ENCODE measurements at places on chromosomes 7 and 10. TPM values are rescaled to one million over a fixed set of nuclear protein-coding genes. Genes with fewer than 3 reads are reported as not detected.

LBX1 gene
- total RNA-seq: not detected

CELF2 gene
- total RNA-seq: 109 TPM

C7orf57 gene
- total RNA-seq: 0.90 TPM

HACD1 gene
- 3.3 TPM for total RNA-seq

SLC39A12 gene
- total RNA-seq: not detected

SLC16A12 gene
- not detected for total RNA-seq

ENO4 gene
- not detected for total RNA-seq

CYP3A7 gene
- total RNA-seq: not detected

ATRNL1 gene
- total RNA-seq: 0.12 TPM

ELFN1 gene
- total RNA-seq: 0.10 TPM

LLCFC1 gene
- total RNA-seq: not detected

- H3K27ac ChIP-seq: no peak overlapping the region
- peaks cover 2% of the 10 kb centered on the region for H3K36me3 ChIP-seq
- H3K4me3 ChIP-seq: no peak overlapping the region
Measured at GRCh38 chr7:36281945-36282717, 107.5 kb upstream of the ANLN start.

- H3K4me1 ChIP-seq: peaks cover 64% of the 10 kb centered on the region
- H3K36me3 ChIP-seq: peaks cover 13% of the 10 kb centered on the region
- H3K4me3 ChIP-seq: peak overlapping the region; percentile 87
Measured at GRCh38 chr7:114921631-114922025, 266 bp upstream of the MDFIC start.

DNA sequence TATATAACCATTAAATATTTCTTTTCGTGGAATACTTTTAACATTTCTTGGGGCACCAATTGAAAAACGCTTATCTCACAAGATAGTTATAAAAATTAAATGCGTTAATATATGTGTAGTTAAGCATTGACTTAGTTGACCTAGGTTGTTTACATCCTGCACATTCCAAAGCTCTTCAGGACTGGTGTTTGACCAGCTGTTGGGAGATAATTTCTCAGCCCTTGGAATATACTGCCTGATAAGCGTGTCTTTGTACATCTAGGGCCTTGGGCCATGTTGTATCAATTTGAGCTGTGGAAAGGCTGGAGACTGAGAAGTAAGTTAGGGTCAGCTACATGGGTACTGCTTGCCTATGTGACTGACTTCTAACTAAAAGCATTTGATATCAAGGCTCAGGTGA, 90.0 kb upstream of the AOAH start:
- no peak overlapping the region for H3K4me3 ChIP-seq
- no peaks in the 10 kb centered on the region for H3K4me1 ChIP-seq
- no peaks in the 10 kb centered on the region for H3K27me3 ChIP-seq
- no peak overlapping the region for H3K27ac ChIP-seq
- no peak for DNase-seq

DNA sequence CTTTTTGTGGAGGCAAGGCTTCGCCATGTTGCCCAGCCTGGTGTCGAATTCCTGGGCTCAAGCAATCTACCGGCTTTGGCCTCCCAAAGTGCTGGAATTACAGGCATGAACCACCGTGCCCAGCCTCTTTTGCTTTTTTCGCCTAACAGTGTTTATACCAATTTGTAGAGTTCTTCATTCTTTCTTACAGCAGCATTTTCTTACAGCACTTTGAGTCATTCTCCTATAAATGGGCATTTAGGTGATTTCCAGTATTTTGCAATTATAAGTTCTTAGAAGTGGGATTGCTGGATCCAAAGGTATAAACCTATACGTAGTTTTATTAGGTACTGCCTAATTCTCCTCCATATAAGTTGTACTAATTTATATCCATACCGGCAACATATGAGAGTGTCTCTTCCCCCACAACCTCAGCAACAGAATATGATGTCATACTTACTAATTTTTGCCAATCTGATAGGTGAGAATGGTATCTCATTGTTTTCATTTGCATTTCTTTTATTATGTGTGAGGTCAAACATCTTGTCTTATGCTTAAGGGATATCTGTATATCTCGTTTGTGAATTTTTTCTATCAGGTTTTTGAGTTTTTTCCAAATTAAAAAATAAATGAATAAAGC, 39.1 kb downstream of the SUFU start:
- H3K27me3 ChIP-seq: no peaks in the 10 kb centered on the region
- peaks cover 15% of the 10 kb centered on the region for H3K4me1 ChIP-seq
- H3K4me3 ChIP-seq: no peak overlapping the region
- peak overlapping the region; percentile 25 for H3K27ac ChIP-seq

- H3K4me1 ChIP-seq: no peaks in the 10 kb centered on the region
- H3K36me3 ChIP-seq: no peaks in the 10 kb centered on the region
- H3K27me3 ChIP-seq: no peaks in the 10 kb centered on the region
- no peak for DNase-seq
Measured at GRCh38 chr7:14748461-14748860, 154.1 kb downstream of the DGKB start.

GRCh38 chr10:73644015-73644743, 2.9 kb upstream of the MYOZ1 start:
- H3K27ac ChIP-seq: no peak overlapping the region
- no peaks in the 10 kb centered on the region for H3K27me3 ChIP-seq
- H3K4me1 ChIP-seq: peaks cover 15% of the 10 kb centered on the region
- peak; percentile 59 for DNase-seq

DNA sequence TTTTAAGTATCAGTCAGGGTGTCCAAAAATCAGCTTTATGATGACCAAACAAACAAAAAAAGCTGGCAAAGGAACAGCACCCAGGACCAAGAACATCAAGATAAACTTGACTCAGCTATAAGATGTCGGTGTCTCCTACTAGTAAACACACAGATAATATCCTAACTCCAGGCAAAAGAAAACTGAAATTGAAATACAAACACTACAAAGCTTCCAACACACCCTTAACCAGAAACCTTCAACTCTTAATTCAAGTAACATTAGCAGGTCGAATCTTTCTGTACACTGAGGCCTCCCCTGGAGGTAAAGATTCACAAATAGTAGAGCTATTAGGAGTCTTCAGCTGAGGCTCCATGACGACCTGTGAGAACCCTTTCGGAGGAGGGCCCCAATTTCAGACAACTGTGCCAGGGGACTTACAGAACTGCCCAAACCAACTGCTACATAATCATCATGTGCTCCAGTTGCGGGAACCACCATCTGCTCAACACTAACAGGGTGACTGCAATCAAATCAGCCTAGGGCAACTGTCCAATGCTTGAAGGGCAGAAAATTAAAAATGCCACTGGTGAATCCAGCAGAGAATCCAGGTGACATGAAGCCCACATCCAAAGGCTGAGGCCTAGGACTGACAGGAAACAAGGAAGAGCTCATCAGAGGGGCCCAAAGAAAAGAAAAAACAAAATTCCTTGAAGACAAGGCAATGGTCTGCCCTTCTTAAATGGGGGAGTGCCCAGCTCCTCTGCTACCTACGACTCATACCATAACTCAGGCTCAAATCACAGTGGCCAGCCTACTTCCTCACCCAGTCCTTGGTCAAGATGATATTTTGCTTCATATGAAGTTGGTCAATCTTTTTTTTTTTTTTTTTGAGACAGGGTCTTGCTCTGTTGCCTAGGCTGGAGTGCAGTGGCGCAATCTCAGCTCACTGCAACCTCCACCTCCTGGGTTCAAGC, 20.0 kb downstream of the XPNPEP1 start:
- peaks cover 59% of the 10 kb centered on the region for H3K36me3 ChIP-seq
- no peaks in the 10 kb centered on the region for H3K27me3 ChIP-seq
- peak; percentile 34 for DNase-seq
- peak overlapping the region; percentile 86 for H3K27ac ChIP-seq
- peak overlapping the region; percentile 59 for H3K4me3 ChIP-seq

- no peak overlapping the region for H3K27ac ChIP-seq
- peak overlapping the region; percentile 33 for H3K4me3 ChIP-seq
- H3K27me3 ChIP-seq: peaks cover 21% of the 10 kb centered on the region
- no peaks in the 10 kb centered on the region for H3K36me3 ChIP-seq
Measured at GRCh38 chr7:142299237-142299781, 41.5 kb upstream of the PRSS58 start.

DNA sequence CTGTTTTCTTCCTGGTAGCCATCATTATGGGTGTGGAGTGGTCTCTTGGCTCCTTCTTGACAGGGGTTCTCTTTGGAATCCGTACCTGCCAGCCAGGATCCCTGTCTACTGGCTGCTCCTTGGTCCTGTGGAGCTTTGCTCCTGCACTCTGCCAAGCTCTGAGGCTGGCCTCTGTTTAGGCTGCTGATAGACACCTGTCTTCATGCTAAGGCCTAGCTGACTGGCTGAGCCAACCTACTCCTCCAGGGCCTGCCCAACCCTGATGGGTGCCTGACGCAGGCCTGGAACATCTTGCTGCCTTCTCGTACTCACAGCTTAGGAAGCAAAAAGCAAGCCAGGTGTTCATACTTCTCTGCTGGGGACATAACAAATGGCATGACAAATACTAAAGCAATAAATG, 333.6 kb upstream of the ZNF32 start:
- H3K27ac ChIP-seq: no peak overlapping the region
- no peaks in the 10 kb centered on the region for H3K36me3 ChIP-seq
- peaks cover 13% of the 10 kb centered on the region for H3K4me1 ChIP-seq
- H3K4me3 ChIP-seq: no peak overlapping the region
- no peak for DNase-seq

- no peaks in the 10 kb centered on the region for H3K27me3 ChIP-seq
- H3K4me1 ChIP-seq: peaks cover 31% of the 10 kb centered on the region
- no peak overlapping the region for H3K4me3 ChIP-seq
- H3K27ac ChIP-seq: no peak overlapping the region
- no peak for DNase-seq
- peaks cover 4% of the 10 kb centered on the region for H3K36me3 ChIP-seq
Measured at GRCh38 chr7:151628846-151629604, 109.3 kb upstream of the RHEB start.

- no peaks in the 10 kb centered on the region for H3K27me3 ChIP-seq
- H3K4me3 ChIP-seq: no peak overlapping the region
- no peak for DNase-seq
- no peaks in the 10 kb centered on the region for H3K4me1 ChIP-seq
Measured at GRCh38 chr7:39904077-39904486, 46.0 kb upstream of the CDK13 start.

DNA sequence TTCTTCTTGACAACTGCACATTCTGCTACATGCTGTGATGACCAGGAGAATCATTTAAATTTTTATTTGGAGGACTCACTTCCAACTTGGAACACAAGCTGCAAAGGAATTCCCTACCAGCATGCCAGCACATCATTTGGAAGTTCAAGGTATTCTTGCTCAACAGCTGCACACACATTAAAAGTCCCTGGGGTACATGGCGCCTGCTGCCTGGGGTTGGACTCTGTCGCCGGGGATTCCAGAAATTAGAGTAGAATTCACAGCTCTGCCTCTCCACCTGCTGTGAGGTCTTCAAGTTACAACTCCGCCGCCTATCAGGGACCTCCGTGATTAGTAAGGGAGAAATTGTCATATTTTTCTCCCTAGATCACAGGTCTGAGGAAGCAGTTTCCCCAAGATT, 1.1 kb downstream of the ZNF32 start:
- peaks cover 15% of the 10 kb centered on the region for H3K4me1 ChIP-seq
- peak overlapping the region; percentile 82 for H3K4me3 ChIP-seq
- no peak for DNase-seq
- H3K27ac ChIP-seq: peak overlapping the region; percentile 87
- peaks cover 48% of the 10 kb centered on the region for H3K36me3 ChIP-seq

- H3K27ac ChIP-seq: no peak overlapping the region
- no peaks in the 10 kb centered on the region for H3K4me1 ChIP-seq
- no peaks in the 10 kb centered on the region for H3K27me3 ChIP-seq
- DNase-seq: no peak
- no peaks in the 10 kb centered on the region for H3K36me3 ChIP-seq
- H3K4me3 ChIP-seq: no peak overlapping the region
Measured at GRCh38 chr7:118629898-118630438, 405.5 kb downstream of the ANKRD7 start.

Data from activated CD4-positive, alpha-beta memory T cell treated with anti-CD3 and anti-CD28 coated beads for 36 hours (primary cell).